ENCODE measurements at places on chromosomes 5 and 9.

DNA sequence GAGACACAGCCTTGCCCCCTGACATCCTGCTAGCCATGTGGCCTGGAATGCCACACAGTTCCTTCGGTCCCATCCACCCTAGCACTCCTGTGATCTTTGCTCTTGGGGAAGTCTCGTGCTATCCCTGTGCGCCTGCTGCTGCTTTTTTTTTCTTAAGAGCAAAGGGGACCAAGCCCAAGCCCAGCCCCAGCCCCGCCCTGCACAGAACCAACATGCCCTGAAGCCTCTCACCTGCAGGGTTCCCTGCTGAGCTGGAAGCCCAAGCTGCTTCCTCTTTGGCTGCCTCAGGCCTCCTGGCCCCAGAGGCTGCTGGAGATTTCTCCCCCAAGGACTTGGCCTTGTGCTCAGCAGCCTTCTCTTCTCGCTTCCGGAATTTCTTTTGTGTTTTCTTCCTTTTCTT is 1.8 kb downstream of the SURF6 start:
- no peak for DNase-seq

- no peak for DNase-seq
Measured at GRCh38 chr5:66307647-66308241, 163.6 kb downstream of the SREK1 start.

- no peak for DNase-seq
Measured at GRCh38 chr9:68947015-68947414, 66.9 kb downstream of the PRKACG start.

DNA sequence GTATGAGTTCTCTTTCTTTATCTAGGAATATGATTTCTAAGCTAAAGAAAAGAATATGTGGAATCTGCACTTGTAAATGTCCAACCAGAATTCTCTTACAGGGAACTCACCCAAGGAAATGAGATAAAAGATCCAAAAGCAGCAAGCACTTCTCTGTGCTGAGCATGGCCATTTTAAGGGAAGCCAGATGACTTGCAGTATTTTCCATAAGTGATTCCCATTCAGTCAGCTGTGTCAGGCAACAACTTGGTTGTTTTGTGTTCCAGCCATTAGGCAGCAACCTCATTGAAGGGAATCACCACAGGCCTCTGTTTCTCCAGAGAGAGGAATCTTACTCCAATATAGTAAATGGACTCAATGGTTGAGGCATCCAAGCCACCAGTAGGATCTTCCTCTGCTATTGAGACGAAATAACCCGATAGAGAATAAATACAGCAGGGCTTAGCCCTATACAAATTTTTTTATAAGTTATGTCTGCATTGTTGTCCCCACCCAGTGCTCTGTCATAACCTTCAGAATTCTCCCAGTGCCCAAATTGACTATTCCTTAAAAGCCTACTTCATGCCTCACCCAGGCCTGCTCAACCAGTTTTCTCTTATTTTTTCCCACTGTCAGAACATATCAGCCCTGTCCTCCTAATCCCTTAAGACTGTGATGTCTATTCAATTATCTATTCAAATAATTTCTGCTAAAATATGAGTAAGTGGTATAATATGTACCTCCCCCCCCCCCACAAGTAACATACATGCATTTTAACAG is 236.6 kb downstream of the PJA2 start:
- no peak for DNase-seq

DNA sequence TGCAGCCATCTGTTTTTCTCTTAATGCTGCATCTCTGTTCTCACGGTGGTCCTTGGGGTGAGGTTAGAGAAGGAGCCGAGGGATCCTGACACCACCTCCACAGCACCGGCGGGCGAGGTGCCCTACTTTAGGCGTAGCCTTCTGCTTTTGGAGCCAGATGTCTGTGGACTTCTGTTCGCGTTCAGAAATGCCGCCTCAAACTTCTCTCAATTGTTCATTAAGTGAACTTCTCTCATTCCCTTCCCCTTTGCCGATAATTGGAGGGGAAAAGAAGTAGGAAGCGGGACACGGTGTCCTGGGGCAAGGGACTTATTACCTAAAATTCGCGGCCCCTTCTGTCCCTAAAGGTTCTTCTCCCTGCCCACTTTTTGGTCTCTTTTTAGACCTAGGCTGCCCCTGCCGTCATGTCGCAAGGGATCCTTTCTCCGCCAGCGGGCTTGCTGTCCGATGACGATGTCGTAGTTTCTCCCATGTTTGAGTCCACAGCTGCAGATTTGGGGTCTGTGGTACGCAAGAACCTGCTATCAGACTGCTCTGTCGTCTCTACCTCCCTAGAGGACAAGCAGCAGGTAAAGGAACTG is 455 bp downstream of the KIF20A start:
- DNase-seq: no peak

DNA sequence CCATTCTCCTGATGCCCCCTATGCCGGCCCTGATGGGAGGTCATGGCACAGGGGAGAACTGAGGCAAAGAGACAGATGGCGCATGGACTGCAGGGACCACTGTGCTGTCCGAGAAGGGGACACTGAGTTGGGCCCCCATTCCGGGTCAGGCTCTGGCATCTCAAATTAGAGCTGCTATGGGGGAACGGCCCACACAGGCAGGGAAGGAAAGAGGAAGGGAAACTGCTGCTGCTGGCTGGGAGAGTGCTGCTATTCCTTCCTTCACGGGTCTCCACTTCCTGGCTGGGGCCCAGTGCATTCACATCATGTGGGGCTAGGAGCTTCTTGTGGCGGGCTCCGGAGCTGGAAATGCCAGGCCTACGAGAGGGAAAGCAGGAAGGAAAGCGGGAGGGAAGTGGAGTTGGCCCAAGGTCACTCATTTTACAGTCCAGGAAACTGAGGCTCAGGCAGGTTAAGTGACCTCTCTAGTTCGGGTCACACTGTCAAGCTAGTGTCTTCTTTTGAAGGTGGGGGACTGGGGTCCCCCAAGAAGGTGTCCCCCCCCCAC is 1.3 kb upstream of the CARD19 start:
- no peak for DNase-seq

DNA sequence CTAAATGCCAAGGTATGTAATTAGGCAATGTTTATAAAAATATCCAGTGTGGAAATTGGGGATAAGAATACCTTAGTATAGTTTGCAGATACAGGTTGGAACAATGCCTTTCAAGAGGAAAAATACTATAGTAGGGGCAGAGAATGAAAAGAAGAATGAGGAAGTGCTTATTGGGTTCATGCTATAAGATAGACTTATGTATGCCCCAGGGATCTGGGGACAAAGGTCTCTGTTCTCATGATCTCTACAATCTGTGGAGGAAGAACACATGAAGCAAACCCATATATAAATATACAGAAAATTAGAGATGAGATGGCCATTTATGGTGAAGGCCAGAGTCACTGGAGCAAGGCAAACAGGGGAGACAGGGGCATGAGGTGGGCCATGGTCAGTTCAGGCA is 106.5 kb upstream of the DAB2 start:
- no peak for DNase-seq

DNA sequence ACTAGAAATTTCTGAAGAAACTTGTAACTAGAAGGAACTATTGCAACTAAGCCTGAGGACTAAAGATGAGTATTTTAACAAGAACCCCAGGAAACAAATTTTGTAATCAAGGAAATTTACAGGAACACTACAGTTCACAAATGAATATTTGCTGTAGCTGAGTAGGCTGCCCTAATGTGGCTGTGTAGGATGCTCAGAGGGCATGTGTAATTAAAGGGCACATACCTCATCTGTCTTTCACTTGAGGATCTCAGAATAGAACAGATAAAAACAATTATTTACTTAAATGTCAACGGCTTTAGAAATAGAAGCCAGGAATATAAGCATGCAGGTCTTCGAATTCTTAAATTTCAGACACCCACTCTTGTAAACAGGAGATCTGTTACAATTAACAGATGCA is 119.8 kb downstream of the MED27 start:
- DNase-seq: no peak

DNA sequence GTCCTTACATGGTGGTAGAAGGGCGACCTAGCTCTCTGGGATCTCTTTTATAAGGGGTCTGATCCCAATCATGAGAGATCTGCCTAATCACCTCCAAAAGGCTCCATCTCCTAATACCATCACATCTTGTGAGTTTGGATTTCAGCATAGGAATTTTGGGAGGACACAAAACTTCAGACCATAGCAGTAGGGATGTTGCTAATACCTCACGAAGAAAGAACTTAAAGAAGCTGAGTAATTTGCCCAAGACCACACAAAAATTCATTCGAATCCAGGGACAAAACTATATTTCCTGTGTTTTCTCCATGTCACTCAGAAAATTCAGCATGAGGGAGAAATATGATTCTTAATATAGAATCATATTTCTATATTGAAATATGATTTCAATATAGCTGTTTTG is 32.7 kb downstream of the MTAP start:
- DNase-seq: no peak

- DNase-seq: no peak
Measured at GRCh38 chr9:36818965-36819870, 214.8 kb downstream of the PAX5 start.

DNA sequence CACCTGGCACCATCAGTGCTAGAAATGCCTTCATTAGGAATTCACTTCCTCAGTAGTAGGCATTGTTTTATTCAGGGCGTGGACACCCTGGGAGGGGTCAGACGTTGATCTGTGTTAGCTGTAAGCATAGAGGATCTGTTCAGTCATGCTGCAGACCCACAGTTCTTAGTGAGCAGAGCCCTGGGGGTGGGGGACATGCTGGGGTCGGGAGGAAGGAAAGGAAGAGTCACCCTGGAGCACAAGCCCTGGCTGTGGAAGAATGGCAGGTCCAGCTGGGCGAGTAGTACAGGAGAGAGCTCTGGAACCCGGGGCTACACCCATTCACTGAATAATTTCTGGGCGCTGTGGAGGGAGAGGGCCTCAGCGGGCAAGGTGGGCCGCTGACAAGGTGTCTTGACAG is 172.5 kb downstream of the FSTL4 start:
- no peak for DNase-seq

DNA sequence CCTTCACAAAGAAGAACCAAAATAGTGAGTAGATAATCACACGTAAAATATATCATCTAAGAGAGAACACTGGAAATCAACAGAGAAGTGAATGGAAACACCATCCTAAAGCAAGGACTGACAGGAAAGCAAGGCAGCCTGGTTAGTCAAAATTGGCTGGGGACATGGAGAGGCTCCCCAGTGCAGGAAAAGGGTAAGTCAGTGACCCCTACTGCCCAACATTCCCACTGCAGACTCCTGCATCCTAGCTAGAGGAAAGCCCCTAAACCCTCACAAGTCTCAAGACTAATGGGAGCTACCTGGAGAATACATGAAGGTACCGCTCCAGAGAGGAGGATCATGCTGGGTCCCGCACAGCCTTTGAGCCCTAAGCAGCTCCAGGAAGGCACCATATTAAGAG is 60.1 kb downstream of the ZDHHC21 start:
- DNase-seq: no peak

- DNase-seq: no peak
Measured at GRCh38 chr9:136981588-136982231, 1.1 kb upstream of the LCNL1 start.

GRCh38 chr5:65035211-65036206 is 266.8 kb downstream of the CWC27 start:
- DNase-seq: peak; percentile 60

DNA sequence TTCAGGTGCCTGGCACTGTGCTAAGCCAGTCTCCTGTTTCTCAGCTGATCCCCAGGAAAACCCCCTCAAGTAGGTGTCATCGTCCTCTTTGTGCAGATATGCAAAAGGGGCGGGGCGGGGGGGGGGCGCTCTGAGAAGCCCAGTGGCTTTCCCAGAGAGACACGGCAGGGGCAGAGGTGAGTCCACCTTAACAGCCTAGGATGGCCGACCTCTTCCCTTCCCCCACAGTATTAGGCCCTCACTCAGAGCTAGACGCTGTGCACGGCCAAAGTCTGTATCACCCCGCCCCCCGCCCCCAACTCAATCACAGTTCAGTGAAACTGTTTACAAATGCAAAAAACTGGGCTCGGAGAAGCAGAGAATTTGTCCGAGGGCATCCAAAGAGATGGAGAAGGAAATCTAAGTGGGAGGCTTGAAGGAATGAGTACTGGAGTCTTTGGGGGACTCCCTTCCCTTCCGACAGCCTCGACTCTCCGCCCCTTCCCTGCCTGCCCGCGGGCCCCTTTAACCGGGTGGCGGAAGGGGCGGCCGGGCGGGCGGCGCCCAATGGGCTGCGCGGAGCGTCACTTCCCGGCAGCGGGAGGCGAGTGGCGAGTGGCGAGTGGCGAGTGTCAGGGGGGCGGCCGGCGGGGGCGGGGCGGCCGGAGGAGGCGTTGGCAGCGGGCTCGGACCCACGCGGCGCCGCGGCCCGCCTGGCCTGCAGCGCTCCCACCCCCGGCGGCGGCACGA is at the start of gene ERGIC1:
Gene ERGIC1, plus strand, starts transcription at position 566 of the 729 bp plus-strand sequence. Its CDS starts 163 bp downstream, at position 729.
- peak; percentile 51 for DNase-seq

DNA sequence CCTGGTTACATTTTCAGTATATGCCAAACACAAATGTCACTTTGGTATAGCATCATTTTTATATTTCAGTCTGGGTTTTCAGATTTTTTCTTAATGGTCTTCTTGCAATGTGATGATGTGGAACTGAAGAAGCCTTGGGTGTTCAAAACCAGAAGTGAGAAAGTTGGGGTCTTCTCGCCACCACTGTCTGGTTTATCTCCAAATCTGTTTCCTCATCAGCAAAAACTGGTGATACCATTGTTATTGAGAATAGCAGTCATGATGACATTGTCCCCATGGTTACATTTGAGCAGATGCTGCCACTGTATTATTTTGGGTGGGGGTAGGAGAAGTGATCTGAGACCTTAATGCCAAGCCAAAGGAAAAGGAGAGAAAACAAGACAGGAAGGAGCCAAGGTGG is 85.9 kb upstream of the MAP3K1 start:
- no peak for DNase-seq

- DNase-seq: no peak
Measured at GRCh38 chr9:134655586-134656333, 14.2 kb downstream of the COL5A1 start.

- no peak for DNase-seq
Measured at GRCh38 chr9:120161776-120162175, 418.2 kb downstream of the CDK5RAP2 start.

- no peak for DNase-seq
Measured at GRCh38 chr5:134420343-134420742, 8.7 kb upstream of the CDKN2AIPNL start.

DNA sequence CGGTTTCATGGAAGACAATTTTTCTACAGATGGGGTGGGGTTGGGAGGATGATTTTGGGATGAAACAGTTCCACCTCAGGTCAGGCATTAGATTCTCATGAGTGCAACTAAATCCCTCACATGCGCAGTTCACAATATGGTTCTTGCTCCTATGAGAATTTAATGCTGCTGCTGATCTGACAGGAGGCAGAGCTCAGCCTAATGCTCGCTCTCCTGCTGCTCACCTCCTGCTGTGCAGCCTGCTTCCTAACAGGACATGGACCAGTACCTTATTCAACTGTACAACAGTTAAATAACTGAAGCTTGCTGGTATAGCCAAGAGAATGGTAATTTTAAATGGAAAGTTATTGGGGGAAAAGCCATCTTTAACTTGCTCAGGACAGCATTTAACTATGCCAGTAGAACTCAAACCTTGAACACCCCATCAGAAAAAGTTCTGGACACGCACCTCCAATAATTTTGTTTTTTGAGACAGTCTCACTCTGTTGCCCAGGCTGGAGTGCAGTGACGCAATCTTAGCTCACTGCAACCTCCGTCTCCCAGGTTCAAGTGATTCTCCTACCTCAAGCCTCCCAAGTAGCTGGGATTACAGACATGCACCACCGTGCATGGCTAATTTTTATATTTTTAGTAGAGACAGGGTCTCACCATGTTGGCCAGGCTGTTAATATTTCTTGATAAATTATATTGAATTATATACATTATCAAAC is 27.7 kb downstream of the HMGCR start:
- no peak for DNase-seq
